Cardiac septum (tissue), 1 donor: ENCODE measurements at places on chromosomes 7 and 10.
A peak's percentile ranks its signal among the peaks of the same experiment; 100 is the strongest.

DNA sequence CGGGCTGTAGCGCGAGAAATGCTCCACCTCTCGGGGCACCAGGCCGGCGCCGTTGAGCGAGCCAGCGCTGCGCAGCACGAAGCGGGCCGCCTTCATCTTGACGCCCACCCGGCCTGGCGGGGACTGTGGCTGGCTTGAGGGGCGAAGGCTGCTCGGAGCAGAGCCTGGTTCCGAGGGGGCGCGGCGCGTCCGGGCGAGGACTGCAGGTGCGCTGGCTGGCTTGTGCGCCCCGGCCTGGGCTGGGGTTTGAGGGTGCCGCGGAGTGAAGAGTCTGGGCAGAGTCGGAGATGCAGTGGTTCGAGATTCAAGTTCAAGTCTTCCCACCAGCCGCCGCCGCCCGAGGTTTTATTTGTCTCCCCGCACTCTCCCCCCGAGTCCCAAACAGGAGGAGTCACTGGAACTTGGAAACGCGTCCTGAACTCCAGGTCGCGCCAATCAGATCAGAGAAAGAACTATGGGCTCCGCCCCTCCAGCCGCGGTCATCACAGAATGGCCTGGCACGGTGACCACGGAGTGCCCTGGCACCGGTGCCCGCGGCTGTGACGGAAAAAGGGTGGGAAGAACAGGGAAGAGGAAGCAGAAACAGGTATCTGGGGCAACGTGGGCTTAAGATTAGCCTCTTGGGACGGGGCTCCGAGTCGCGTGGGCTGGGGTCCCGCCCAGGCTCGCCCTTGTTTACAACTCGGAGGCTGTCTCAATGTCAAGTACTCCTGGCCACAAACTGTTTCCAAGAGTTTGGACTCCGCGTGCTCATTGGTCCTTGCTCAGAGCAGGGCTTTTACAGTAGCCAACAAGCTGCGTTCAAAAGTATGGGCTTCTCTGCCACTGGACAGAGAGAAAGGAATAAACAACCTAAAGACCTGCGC, at the start of gene PDK4:
TSS of gene PDK4 (minus strand) at position 319 of the 866 bp plus-strand sequence. CDS start at position 96, 223 bp downstream.
- peak; percentile 96 for DNase-seq

DNA sequence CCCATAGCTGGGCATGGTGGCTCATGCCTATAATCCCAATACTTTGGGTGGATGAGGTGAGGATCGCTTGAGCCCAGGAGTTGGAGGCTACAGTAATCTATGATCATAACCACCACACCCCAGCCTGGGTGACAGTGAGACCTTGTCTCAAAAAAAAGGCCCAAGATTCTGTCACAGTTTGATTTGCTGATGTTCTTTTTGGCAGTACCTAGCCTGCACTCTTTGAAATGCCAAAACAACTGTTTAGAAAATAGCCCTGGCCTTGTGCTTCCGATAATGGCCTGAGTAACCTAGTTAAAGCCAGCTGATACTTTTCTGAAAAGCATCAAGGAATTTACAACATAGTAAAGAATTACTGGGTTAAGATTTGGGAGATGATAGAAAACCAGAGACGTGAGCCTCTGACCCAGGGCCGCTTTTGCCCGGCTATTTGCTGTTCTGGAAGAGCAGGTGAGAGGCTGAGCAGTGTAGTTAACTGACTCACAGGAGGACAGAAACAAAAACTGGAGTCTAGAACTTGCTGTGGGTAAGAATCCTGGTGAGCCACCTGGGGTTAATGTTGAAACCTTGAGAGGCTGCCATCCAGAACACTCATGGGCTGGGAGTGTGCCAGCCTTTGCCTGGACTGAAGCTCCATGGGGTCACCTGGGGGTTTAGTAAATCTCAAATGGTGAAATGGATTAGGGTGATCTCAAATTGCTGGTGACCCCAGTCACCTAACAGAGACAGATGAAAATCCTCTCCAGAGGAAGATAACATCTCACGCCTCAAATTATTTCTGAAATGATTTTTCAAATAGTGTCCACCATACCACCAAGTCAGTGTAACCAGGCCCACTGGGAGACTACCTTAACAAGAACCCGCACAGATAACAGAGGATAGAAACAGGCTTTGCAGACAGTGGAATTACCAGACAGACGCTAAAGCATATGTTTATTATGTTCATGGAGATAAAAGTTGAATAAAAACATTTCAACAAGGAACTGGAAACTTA, 51.8 kb downstream of the GALNT11 start:
- DNase-seq, result no peak

DNA sequence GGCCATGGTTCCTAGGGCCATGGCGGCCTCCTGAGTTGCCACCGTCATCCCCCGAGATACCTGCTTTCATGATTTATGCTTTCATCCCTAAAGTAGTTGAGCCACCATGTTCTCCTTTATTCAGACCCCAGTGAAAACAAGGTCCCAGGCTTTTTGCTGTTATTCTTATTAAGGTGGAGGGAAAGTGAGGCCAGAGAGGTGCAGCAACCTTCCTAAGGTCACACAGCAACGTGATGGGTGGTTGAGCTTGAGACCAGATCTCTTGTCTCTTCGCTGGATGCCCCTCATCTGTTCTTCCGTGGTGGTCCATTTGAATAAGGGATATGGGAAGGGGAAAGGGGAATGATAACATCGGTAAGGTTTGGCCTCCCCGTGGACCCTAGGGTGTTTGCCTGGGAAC, 142.2 kb downstream of the C10orf105 start:
- no peak for DNase-seq

GRCh38 chr10:73914036-73914435, 3.1 kb downstream of the PLAU start:
- DNase-seq, result no peak

DNA sequence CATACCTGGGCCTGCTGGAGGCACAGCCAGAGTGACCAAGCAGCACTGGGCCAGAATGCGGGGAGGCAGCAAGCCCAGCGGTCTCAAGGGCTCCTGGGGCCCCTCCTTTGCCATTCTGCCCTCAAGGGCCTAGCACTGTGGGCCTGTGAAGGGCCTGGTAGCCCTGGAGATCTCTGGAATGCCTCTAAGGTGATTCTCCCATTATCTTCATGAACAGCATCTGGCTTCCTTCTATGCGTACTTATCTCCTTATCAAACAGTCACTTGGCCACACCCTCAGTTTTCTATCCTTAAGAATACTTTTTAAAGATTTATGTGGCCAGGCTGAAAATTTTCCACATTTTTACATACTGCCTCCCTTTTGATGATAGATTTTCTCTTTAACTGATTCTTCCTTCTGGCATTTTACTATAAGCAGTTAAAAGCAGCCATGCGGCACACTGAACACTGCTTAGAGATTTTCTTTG, 67.5 kb upstream of the CCNY start:
- no peak for DNase-seq

- no peak for DNase-seq
These were observed 1.1 kb upstream of the SEC31B start for GRCh38 chr10:100520811-100521210.

DNA sequence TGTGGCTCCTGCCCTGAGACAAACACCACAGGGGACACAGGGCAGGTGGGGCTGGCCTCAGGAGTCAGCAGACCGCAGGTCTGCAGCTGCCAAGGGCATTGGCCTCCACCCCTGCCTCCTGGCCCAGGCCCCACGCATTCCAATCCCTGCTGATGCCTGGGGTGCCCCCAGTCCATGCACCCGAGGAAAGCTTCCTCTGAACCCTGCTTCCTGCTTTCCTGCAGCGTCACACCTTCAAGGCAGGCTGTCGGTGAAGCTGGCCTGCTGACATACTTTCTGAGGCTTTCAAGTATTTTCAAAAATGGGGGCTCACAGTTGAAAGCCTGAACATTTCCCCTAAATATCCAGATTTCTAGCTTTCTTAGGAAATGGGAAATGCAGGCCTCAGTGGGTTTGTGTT, 22.5 kb upstream of the ANTXRL start:
- no peak for DNase-seq

- DNase-seq, result no peak
These were observed 37.9 kb downstream of the VOPP1 start for GRCh38 chr7:55534262-55534915.

DNA sequence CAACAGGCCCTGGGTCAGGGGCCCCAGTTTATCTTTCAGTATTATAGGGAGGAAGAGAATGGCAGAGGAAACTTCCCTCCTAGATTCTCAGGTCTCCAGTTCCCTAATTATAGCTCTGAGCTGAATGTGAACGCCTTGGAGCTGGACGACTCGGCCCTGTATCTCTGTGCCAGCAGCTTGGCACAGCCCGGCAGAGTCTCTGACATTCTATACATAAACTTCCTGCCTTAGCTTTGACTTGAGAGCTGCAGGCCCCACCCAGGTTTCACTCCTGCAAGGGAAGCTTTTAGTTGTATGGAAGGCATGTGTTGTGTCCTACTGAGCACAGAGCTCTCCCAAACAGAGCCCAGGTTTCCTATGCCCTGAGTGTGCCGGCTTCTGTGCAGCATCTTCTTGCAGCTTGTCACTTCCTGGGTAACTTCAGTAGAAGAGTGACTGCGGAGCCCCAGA, 205.6 kb upstream of the PRSS58 start:
- DNase-seq, result no peak

DNA sequence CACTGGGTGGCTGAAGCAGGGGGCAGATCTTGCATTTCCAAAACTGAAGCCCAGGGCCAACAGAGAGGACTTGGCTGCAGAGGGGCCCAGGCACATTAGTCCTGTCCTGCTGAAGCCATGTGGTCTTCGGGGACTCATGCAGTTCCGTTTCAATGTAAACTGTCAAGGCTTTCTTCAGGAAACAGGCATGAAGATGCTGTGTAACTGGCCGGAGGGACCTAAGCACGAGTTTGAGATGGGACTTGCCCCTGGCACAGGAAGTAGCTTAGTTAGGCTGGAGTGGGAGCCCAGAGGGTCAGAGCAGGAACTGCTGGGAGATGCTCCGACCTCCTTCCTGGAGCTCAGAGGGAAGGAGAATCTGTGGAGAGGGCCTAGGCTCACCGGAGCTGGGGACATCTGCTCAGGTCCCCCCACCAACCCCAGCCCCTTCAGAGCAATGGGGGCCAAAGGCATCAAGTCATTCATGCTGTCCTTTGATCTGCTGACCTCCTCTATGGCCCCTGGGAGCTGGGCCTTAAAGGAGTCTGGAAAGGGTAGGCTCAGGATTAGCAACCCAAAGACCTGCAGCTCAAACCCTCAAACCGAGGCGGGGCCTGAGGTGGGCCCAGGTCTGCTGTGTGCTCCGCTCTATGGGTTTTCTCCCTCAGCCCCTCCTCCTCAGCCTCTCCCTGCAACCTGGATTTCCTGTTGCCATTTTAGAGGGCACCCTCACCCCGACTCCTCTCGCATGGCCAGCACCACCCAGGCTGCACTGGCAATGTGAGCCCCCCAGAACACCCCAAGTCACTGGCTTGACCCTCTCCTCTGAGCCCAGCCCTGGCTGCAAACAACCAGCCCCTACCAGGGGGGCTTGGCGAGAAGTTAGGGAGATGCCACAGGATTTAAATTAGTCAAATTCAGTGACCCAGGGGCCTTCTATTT, 4.4 kb upstream of the MNX1 start:
- DNase-seq, result no peak

DNA sequence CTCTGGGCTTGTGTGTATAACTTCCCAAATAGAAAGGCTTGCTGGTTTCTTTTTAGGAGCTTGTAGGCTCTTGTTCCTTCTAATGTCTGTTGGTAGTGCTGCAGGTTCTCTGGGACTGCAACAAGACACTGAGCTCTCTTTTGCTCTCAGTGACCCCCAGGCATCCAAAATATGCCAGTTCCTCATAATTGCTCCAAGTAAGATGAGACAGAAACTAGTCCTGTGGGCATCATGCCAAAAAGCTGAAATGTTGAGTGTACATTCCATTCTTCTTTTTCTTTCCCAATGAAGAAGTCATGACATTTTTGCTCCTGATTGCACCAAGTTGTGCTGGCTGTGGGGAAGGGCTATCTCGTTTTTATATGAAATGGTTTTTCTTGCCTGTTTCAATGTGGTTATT, 7.1 kb upstream of the BTBD16 start:
- no peak for DNase-seq

GRCh38 chr7:76173566-76174205, 28.0 kb upstream of the SRRM3 start:
- DNase-seq, result no peak

DNA sequence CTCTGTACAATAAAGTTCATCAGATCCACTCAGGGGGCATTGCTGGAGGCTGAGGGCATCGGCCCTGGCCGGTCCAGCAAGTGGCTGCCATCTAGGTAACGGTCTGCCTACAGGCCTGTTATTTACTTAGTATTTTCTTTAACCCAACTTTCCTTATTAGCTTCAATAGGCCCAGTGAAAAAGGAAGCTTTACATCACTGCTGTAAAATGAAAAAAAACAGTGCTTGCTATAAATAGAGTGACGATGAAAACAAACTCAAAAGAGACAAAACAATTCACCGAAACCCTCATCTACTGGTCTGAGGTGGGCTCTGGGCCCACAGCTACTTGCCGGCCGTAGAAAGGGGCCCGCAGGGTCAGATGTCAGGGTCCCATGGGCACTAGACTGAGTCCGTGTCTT, 192.5 kb downstream of the ELFN1 start:
- DNase-seq, result no peak

DNA sequence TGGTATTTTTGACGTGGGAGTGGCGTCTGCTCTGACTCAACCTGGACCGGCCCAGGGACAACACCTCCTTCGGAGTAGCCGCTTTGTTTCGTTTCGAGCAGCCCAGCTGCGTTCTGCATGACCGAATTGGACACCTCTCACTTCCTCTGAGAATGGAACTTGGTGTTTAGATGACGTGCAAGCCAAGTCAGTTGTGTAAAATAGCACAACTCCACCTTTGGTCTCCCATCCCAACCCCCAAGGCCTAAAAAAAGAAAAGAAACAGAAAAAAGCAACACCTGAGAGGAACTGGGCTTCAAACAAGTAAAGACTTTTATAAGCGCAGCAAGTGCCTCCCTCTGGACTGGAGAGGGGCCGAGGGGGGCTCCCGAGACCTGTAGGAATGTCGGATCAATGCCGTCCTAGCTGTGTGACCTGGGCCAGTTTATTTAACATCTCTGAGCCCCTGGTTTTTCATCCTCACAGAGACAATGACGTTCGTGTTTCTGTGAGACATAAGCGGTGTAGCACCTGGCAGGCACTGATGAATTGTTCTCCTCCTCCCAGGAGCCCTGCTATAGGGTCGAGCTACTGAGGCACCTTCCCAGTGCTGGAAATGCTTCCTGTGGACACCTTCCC, 52.0 kb upstream of the SMNDC1 start:
- DNase-seq, result no peak

GRCh38 chr7:16657656-16658279, 11.8 kb downstream of the BZW2 start:
- no peak for DNase-seq

- no peak for DNase-seq
These were observed 61.8 kb upstream of the SDK1 start for GRCh38 chr7:3239291-3239691.

GRCh38 chr10:74896788-74897527, 70.6 kb downstream of the KAT6B start:
- no peak for DNase-seq

GRCh38 chr7:155230169-155230593, 67.5 kb upstream of the INSIG1 start:
- DNase-seq, result no peak
